ENCODE measurements at places on chromosomes 16 and 17.

DNA sequence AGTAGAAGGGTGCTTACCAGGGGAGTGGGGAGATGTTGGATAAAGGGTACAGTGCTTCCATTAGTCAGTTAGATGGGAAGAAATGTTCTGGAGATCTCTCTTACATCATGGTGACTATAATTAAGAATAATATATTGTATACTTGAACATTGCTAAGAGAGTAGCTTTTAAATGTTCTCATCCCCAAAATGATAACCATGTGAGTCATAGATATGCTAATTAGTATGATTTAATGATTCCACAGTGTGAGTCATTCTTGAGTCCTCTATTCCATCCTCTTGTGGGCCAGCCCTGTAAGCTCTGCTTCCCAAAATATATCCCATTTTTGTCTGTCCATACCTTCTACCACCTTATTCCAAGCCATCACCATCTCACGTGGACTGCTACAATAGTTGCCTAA lies 80.6 kb upstream of the CDH11 start:
- DNase-seq: no peak

- no peak for DNase-seq
These were observed 55.1 kb upstream of the EMP2 start for GRCh38 chr16:10635365-10636021.

DNA sequence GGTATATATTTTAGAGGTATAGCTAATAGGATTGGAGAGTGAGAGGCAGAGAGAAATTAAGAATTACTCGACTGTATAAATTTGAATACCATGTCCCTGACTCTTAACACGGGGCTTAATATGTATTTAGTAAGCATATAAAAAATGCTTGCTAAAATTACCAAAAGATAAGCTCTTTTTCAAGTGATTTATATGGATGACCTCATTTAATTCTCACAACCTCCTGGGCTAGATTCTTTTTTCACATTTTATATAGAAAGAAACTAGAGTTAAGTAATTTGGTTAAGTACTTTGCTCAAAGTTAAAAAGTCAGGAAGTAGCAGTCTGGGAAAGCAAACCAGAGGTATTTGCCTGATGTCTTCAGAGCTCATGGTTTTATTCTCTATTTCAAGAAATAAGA lies 963.5 kb upstream of the SOX9 start:
- no peak for DNase-seq

DNA sequence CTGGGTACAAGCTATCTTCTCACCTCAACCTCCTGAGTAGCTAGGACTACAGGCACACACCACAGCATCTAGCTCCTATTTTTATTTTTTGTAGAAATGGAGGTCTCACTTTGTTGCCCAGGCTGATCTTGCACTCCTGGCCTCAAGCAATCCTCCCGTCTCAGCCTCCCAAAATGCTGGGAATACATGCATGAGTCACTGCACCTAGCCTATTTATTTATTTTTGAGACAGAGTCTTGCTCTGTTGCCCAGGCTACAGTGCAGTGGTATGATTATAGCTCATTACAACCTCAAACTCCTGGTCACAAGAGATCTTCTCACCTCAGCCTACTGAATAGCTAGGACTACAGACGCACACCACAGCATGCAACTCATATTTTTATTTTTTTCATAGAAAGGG lies 40.1 kb upstream of the RGS9 start:
- no peak for DNase-seq

DNA sequence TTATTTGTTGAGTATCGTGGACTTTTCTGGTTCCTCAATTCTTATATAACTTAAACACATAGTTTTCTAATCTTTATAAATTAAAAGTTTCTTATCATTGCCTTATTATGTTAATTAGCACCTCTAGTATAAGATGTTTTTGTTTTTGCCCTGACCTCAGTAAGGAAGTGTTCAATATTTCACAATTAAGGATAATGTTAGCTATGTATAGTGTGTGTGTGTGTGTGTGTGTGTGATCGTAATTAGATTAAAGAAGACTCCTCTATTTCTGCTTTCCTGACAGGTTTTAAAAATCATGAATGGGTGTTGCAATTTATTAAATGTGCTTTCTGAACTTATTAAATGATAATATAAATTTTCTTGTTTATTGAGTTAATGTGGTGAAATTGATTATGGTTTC lies 12.0 kb downstream of the IL21R start:
- DNase-seq: no peak

GRCh38 chr17:73748508-73748907 lies 104.3 kb upstream of the SDK2 start:
- no peak for DNase-seq

DNA sequence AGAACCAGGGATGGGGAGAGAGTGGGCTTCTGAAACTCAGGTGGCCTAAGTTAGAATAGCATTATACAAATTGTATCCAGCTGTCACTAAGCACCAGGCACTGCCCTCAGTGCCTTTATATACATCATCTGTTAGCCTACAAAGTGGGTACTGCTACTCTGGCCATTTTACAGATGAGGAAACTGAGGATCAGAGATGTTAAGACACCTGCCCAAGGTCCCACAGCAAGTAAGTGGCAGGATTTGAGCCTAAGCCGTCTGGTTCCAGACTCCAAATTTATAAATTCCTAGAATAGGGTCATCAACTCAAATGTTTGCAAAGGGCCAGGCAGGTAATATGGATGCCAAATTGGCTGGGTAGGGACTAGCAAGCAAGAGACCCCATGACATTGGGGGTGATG lies 2.3 kb downstream of the ORAI3 start:
- DNase-seq: no peak

GRCh38 chr16:60558936-60559335 lies 1477.3 kb downstream of the CDH8 start:
- DNase-seq: no peak

- no peak for DNase-seq
These were observed 7.2 kb upstream of the MLYCD start for GRCh38 chr16:83891742-83892141.

GRCh38 chr16:54503011-54503855 lies 216.6 kb upstream of the IRX3 start:
- no peak for DNase-seq

GRCh38 chr16:85094812-85095211 lies 17.5 kb downstream of the CIBAR2 start:
- DNase-seq: no peak

- DNase-seq: no peak
These were observed 3.4 kb upstream of the MEFV start for GRCh38 chr16:3259836-3260235.

GRCh38 chr17:66533572-66533971 lies 231.2 kb downstream of the PRKCA start:
- DNase-seq: no peak

DNA sequence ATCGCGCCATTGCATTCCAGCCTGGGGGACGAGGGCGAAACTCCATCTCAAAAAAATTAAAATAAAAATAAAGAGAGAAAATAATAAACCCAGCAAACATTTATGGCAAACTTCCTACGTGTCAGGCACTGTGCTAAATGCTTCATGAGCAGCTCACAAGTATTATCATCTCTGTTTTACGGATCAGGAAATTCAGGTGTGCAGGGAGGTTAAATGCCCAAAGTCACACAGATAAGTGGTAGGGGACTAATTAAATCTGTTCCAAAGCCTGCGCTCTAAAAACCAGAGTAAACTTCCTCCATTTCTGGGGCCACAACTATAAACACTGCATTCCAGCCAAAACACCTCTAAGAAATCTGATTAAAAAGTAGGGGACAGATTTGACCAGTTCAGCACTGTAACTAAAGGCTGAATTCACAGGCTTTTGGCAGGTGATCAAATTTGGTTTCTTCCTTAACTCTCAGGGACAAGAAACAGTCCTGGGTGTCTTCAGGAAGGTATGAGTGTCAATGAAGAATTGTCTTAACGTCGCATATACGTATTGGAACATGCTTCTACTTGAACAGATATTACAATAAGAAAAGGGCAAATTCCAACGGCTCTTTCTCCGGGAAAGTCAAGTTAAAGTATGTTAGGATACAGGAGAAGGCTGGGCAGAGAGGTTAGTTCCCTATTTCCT lies 996 bp downstream of the STRADA start:
- no peak for DNase-seq

- DNase-seq: no peak
These were observed 8.6 kb downstream of the MAP2K3 start for GRCh38 chr17:21292867-21293830.

GRCh38 chr16:70454222-70455034 lies at the start of gene FCSK:
FCSK (plus strand) TSS chr16:70454595; CDS start chr16:70463191, 8,596 bp downstream.
- peak; percentile 53 for DNase-seq

DNA sequence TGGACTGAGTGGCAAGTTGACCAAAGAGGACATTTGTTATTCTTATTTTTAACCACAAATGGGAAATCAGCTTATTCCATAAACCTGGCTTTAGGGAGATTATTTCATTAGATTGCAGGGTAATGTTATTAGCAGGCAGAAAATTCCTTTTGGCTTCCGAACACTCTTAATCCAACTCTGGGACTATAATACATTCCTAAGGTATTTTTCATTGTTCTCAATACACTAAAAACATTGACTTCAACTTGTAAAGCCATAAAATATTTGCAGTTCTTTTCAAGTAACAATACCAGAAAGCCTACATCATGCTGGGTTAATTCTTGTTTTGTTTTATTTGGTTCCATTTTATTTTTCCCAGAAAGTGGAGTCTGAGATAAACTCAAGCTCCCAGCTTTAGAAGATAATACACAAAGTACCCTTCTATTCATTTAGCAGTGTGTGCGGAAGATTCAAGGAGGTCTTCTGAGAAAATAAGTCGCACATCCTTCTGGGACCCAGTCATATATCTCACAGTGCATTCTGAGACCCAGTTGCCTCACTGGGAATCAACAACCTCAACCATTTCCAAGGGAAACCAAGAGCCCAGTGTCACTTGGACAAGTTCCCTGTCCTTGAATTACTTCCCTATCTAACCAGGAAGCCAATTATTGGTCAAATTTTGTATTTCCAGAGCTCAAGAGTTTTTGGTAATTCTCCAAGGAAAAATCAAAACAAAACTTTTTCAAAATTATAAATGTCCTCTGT lies 389.6 kb upstream of the DYNLRB2 start:
- no peak for DNase-seq

GRCh38 chr16:56488035-56488434 lies 31.8 kb downstream of the BBS2 start:
- no peak for DNase-seq

GRCh38 chr17:12737740-12738469 lies 51.4 kb upstream of the ARHGAP44 start:
- DNase-seq: no peak

GRCh38 chr16:12917246-12917645 lies 15.8 kb downstream of the SHISA9 start:
- no peak for DNase-seq

- DNase-seq: no peak
These were observed 29.1 kb downstream of the TMEM100 start for GRCh38 chr17:55693254-55694216.

DNA sequence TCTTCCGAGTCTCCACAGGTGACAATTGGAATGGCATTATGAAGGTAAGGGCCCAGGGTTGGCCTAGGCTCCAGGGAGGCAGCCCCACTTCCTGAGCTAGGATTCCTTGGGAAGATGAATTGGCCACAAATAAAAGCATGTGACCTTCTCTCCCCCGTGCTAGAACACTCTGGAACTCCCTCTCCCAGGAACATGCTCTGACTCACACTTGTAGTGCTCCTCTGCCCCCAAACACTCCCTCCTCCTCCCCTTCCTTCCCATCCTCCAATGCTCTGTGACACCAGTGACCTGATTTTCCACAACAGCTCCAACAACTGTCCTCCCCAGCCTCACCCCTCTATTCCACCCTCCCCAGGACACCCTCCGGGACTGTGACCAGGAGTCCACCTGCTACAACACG lies 16.4 kb upstream of the ABCC3 start:
- DNase-seq: no peak

DNA sequence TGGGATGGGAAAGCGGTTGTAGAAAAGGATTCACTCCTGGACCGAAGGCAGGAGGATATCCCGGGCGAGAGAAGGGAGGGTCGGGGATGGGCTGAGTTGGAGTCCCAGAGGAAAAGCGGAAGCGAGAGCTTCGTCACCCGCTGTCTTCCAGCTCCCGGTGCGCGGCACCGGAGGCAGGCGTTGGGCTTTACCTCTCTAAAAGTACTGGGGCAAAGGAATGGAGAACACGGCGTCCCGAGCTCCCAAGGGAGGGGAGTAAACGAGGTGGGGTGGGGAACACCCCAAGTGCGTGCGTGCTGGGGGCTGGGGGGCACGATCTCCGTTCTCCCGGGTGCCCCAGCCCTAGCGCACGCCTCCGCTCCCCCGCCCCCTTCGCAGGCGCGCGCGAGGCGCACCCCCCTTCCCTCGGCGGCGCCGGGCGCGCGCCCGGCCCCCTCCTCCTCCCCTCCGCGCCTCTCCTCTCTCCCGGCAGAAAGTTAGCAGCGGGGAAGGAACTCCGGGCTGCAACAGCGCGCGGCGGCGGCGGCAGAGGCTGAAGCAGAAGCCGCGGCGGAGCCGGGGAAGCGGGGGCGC lies at the start of gene HS3ST4:
HS3ST4 (plus strand) TSS at position 441 of the 573 bp plus-strand sequence.
- DNase-seq: no peak

- DNase-seq: no peak
These were observed 10.1 kb downstream of the WFIKKN2 start for GRCh38 chr17:50845240-50846147.

- DNase-seq: no peak
These were observed 66.6 kb upstream of the LHX1 start for GRCh38 chr17:36870720-36870999.

DNA sequence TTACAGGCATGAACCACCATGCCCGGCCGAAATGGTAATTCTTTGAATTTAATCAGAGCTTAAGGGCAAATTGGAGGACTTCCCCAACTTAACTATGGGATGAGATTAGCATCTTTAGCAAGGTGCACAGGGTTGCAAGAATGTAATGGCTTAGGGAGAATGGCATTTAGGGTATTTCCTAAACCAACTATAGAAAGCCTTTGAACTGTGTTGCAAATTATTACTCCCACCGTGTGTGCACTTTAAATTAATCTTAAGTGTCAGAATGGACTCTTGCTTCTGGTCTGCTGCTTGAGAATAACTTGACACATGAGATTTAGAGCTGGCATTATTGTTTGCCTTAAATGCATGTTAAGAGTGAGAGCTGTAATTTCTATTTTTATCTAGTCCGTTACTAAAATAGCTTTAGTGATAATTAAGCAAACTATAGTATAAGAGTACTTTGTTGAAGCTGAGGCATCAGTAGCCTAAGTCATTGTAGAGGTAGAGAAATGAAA lies 59.8 kb downstream of the TUBD1 start:
- no peak for DNase-seq

DNA sequence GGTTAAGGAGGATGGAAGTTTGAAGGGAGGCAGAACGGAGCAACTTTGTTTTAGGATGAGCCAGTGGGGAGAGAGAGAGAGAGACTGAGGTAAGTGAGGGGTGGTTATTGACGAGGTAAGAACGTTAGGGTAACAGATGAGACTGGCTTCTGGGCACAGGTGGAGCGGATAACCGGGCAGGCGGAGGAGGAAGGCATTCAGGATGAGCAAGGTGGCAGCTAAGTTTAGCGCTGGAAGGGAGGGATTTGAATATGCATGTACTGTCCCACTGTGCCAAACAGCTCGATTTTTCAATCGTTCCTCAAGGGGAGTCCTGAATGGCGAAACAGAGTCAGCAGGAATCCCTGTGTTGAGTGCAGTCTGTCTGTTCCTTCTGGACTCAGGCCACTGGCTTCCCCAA lies 35.8 kb downstream of the CACNG3 start:
- DNase-seq: no peak

- DNase-seq: no peak
These were observed 102.5 kb downstream of the RBFOX3 start for GRCh38 chr17:79508291-79508716.

Measured in stimulated activated CD8-positive, alpha-beta memory T cell treated with anti-CD3 and anti-CD28 coated beads, Interleukin-15, amount 100 ng/mL, for 4 hours (primary cell).